ENCODE measurements at places on chromosomes 4 and X.
A peak's percentile ranks its signal among the peaks of the same experiment; 100 is the strongest.

GRCh38 chrX:10414862-10415261, 205.5 kb downstream of the MID1 start:
- DNase-seq: no peak

DNA sequence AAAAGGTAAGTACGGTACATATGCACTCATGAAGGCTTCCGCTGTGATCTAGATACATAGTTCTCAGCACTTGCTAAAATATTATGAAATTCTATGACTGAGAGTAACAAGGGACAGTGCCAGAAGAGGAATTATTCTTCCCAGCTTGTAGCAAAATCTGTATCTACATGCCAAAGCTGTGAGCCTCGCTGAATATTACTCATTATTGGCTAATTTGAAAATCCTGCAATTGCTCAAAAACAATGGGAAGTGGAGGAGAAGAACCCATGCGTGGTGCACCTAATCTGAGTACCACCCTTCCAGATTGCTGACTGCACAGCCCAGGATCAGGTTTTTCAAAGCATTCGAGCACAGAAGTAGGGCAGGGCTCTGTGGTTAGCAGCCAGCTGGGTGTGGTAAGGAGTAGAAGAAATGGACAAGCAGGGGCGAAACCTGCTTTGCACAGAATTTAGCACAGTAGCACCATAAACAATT, 17.4 kb upstream of the PDCL2 start:
- no peak for DNase-seq

DNA sequence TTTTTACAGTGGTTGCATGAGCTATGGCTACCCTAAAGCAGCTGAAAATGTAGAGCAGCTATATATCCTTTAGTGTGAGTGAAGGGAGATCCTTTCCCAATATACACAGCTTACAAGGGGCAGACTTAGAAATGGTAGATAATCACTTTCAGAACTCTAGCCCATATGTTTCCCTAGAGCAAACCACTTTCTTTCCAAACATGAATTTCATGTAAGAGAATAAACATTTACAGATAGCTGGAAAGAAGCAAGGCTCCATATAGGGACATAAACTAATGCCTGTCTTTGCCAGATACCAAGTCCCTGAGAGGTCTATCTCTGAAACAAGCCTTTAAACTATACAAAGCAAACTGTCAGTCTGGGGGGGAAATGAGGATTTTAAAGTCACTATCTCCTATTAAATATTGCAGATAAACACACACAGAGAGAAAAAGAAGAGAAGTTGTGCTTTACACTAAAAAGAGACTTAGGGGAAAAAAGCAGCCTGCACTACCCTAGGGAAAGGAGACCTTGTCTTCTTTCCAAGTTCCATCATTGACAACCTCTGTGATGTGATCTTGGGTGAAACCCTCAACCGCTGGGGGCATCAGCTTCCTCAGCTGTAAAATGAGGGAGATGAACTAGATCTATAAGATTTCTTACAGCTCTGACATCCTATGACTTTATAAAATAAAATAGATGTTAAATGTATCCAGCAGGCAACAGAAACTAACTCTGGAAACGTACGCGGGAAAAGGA, 73.6 kb downstream of the TMEM156 start:
- no peak for DNase-seq

- DNase-seq: no peak
Observed at GRCh38 chr4:52001616-52002015, 18.5 kb downstream of the LRRC66 start.

GRCh38 chr4:137519406-137519805, 12.9 kb downstream of the PCDH18 start:
- DNase-seq: no peak

DNA sequence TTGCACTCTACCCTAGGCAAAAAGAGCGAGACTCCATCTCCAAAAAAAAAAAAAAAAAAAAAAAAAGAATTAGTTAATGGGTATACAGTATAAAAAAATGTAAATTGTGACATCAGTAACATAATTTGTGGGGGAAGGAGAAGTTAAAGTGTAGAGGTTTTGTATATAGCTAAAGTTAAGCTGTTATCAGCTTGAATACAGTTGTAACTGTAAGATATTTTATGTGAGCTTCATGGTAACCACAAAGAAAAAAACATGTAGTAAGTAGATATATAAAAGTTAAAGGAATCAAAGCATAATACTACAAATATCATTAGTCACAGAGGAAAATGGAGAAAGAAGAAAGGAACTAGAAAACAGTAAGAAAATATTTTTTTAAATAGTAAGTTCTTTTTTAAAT, 53.2 kb upstream of the EPGN start:
- no peak for DNase-seq

GRCh38 chrX:18983666-18984380, at the start of gene PHKA2:
PHKA2 (minus strand) TSS chrX:18984114; CDS start chrX:18983932, 182 bp downstream.
- DNase-seq: no peak

- no peak for DNase-seq
Observed at GRCh38 chr4:76703676-76704075, 194.3 kb downstream of the SOWAHB start.

- DNase-seq: no peak
Observed at GRCh38 chrX:115533485-115533884, 27.5 kb upstream of the PLS3 start.

DNA sequence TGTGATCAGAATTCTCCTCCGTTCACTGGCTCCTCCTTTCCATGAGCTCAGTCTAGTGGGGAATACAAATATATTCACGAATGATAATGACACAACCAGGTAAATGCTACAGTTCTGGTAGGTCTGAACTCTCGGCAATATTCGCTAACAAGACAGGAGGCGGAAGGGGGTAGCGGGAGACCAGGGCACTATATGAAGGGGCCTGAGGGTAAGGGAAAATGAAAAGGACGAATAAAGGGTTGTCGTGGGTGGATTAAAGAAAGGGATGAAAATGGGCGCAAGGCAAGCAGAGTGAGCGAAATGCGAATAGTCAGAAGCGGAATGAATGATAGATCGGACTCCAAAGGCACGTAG, 743 bp downstream of the NKAP start:
- no peak for DNase-seq

DNA sequence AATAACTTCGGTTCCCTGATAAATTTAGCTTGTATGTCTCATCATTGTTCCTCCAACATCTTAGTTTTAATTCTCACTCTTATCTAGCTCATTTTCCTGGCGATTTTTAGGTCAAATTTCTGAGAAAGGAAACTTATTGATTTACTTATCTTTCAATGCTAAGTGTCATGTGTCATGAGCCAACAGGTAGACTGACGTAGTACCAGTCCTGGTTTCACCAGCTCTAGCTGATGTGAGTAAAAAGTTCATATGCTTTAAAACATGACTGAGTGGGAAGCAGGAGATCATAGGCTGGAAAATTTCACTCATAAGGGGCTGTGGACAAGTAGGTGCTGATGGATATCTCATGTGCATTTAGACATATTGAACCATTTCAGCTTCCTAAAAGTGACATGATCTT, 441.7 kb upstream of the NR3C2 start:
- no peak for DNase-seq

DNA sequence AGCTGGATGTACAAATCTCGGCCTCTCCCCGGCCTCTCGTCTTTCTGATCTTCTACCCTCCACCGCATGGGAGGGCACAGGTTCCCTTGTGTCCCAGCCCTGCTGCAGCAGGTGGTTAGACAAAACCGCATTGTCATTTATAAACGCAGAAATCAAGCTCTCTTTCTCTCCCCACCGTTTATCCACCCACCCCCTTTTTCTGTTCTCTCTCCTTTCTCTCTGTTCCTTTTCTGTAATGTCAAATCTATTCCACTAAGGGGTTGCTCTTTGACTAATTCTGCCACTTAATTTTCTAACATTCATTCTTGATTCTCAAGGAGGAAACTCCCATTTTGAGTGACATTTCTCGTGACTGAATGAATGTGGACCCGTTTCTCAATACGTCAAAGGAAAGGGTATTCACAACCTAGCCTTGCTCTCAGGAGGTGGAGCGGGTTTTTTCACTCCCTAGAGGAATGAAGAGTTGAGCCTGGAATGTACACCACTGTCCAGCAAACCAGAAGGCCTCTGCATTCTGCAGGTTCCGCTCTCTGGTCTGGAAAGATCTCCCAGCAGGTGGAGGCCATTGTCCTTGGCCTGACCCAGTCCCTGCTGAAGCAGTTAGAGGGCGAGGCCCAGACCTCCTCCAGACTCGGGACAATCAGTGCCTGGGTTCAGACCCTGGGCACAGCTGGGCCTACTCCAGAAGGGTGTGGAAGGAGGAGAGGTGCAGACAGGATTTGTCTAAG, 70.9 kb upstream of the ENPP6 start:
- DNase-seq: no peak

DNA sequence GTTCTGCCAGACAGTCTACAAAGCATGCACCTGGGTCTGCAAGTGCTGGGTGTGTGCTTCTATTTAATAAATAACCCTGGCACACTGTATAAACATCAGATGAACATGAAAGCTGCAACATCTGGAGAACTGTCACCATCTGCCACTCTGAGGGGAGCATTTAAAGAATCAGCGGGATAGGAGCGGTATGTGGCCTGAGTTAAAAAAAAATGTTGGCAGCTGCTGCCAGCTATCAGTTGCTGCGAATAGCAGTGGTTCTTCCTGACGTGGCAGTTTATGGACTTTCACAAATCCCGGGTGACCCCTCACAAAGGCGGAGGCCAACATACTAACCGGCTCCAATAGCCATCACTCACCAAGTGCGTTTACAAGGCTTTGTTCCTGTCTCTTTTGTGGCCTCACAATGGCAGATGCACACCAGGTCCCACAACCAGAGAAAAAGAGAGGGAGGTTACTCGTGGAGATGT, 95.1 kb downstream of the RASL11B start:
- no peak for DNase-seq

DNA sequence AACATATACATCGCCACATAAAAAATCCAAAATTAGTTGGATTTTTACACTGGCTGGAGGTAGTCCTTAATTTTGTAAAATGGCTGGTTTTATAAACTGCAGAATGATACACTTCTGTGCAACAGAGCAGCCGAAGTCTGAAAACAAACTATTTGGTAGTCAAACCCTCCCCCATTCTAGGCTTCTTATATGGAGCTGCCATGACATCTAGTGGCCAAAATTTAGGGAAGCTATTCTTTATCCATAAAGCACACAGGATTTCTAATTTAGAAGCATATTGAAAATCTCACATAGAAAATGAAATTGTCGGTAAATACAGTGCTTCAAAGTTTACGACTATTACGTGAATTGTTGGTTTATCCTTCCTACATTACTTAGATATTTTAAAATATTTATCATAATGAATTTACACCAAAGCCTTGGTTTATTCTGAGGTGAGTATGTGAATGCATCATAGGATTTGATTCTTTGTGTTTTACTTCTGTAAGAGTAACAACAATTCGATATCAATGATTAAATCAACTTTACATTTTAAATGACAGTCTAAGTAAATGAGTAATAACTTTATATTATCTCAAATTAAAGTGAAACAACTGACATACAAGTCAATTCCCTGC, 113.4 kb upstream of the FAM241A start:
- DNase-seq: no peak

DNA sequence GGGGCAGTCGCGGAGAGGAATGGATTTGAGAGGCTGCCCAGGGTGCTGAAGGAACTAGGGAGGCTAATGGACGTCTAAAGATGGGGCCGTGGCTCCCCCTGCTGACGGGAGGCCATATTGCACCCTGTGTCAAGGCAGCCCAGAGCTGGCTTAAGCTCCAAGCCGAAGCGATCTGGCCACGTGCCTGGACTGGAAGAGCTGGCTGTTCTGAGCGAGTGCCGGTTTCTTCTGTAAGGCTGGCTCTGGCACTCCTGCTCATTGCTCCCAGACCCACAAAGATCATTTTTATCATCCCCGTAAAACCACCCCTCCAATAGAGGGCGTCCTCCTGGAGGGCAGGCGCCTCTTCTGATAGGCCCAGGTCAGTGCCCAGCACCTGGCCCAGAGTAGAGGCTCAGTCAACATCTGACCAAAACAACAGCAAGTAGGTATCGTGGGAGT, 5.6 kb downstream of the PNCK start:
- peak; percentile 67 for DNase-seq

DNA sequence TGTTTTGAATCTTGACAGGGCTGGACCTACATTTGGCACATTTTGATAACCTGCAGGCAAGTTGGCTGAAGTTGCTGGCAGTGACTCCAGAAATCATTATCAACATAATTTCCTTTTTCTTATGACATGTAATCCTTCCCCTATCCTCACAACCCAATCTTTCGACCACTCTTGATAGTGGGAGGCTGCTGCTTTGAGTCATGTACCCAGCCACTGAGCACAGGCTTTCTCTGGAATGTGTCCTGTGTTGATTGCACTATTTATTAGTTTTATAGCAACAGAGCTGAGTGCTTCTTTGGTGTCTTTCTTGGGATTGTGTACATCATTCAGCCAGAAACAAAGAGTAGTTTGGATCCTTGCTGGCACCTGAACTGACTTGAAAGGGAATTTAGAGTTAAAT, 183.1 kb upstream of the LEF1 start:
- DNase-seq: no peak

DNA sequence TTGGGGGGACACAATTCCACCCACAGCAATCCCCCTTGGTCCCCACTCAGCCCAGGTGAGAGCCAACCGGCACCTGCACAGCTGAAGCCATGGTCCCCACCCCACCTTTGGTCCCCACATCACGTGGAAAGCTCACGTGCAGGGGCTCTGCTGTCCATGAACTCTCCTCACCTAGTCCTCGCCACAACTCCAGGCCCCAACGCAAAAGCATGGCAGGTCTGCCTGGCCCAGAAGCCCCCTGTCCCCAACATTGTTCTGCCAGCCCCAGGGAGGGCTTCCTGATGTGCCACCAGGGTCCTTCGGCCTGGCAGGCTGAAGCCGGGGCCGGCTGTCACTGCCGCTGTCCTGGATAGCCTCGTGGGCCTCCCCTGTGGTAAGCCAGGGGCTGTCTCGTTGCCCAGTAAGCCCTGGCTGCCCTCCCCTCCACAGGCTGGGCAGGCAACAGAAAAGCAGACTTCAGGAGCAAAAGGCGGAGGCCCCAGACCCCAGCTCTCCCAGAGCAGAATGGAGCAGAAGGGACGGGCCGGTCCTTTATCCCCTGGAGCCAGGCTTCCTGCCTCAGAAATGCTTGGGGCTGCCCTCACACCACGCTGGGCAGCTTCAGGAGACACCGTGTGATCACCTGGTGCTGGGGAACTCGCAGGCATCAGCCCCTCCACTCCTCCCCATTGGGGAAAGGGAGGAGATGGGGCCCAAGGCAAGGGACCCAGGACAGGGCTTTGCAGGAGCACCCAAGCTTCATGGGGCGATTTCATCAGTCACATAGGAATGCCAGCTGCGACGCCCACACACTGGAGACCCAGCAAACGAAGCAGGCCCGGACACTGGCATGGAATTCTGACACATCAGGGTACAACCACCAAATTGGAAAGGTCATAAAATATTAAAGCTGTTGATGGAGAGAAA, 103.7 kb downstream of the ADRA2C start:
- no peak for DNase-seq

- DNase-seq: no peak
Observed at GRCh38 chr4:2907706-2908293, 55.4 kb downstream of the NOP14 start.

DNA sequence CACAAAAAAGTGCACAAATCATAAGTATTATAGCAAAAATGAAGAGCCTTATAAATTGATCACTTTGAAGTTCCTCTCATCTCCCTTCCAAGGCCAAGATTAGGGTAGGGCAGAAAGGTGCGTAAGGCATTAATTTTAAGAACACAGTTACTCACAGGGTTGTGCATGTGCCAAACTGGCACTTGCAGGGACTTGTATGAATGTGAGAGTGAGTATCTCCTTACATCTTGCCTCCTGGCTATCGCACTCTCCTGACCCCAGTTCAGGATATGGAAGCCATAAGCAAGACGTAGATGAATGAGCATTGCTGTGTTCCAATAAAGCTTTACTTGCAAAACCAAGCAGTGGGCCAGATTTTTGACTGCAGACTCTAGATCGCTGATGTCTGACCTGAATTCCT, 510.1 kb upstream of the AADAT start:
- DNase-seq: no peak

GRCh38 chr4:46508216-46508615, 118.3 kb upstream of the GABRA2 start:
- DNase-seq: no peak
